ENCODE measurements at places on chromosomes 1 and 21.

DNA sequence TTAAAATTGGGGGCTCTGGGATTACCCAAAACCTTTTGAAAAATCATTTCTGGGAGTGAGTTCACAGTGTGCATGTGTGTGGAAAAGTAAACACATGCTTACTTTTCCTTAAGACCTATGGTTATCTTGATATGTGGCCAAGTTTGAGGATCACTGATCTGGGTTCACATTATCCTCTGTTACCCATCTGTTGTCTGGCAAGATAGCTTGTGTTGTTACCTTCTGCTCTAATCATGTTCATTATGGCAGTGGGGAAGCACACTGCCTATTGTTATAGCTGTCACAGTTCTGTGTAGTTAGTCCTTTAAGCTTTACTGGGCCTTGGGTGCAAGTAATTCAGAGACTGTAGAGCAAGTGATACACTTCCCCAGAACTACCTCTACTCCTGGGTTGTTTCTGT, 5.0 kb downstream of the CTBS start:
- no peak overlapping the region for H3K27ac ChIP-seq
- H3K4me1 ChIP-seq: peaks cover 24% of the 10 kb centered on the region
- H3K4me3 ChIP-seq: no peak overlapping the region
- peaks cover 84% of the 10 kb centered on the region for H3K36me3 ChIP-seq
- H3K27me3 ChIP-seq: no peaks in the 10 kb centered on the region
- ATAC-seq: no peak

DNA sequence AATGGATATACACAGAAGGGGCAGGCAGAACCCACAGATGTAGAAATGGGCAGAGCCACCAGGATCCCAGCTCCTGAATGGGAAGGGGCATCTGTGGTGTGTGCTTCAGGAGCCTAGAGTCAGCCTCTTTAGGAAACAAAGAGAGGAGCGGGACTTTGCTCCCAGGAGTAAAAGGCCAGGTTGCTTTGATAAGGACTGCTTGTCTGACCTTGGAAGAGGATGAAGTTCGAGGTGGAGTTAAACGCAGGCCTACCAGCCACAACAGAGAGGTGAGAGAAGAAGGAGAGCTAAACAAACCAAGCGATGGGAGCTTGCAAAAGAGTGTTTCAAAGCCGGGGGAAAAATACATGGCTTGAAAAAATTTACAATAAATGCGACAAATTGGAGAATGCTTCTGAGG, 49.9 kb upstream of the TMPRSS2 start:
- H3K36me3 ChIP-seq: no peaks in the 10 kb centered on the region
- no peak overlapping the region for H3K4me3 ChIP-seq
- peaks cover 4% of the 10 kb centered on the region for H3K4me1 ChIP-seq
- ATAC-seq: no peak
- H3K27ac ChIP-seq: no peak overlapping the region

- no peaks in the 10 kb centered on the region for H3K4me1 ChIP-seq
- no peaks in the 10 kb centered on the region for H3K36me3 ChIP-seq
- H3K27me3 ChIP-seq: peaks cover 37% of the 10 kb centered on the region
- H3K27ac ChIP-seq: no peak overlapping the region
- ATAC-seq: no peak
These were observed 67.9 kb downstream of the NOS1AP start for GRCh38 chr1:162137179-162137960.

- H3K4me3 ChIP-seq: no peak overlapping the region
- H3K4me1 ChIP-seq: no peaks in the 10 kb centered on the region
- no peak for ATAC-seq
- H3K27me3 ChIP-seq: no peaks in the 10 kb centered on the region
- no peak overlapping the region for H3K27ac ChIP-seq
- no peaks in the 10 kb centered on the region for H3K36me3 ChIP-seq
These were observed 142.3 kb upstream of the ZC3H11B start for GRCh38 chr1:219755234-219755633.

- H3K4me3 ChIP-seq: no peak overlapping the region
- H3K36me3 ChIP-seq: no peaks in the 10 kb centered on the region
- H3K27me3 ChIP-seq: peaks cover 3% of the 10 kb centered on the region
- no peaks in the 10 kb centered on the region for H3K4me1 ChIP-seq
These were observed 320.4 kb downstream of the RWDD3 start for GRCh38 chr1:95554408-95554807.

GRCh38 chr1:247824023-247824422, at the start of gene OR14A16:
OR14A16 (minus strand) TSS chr1:247824119; CDS start chr1:247815729, 8,390 bp downstream.
- no peaks in the 10 kb centered on the region for H3K27me3 ChIP-seq
- no peaks in the 10 kb centered on the region for H3K4me1 ChIP-seq
- no peaks in the 10 kb centered on the region for H3K36me3 ChIP-seq
- H3K27ac ChIP-seq: no peak within 1 kb of the TSS

DNA sequence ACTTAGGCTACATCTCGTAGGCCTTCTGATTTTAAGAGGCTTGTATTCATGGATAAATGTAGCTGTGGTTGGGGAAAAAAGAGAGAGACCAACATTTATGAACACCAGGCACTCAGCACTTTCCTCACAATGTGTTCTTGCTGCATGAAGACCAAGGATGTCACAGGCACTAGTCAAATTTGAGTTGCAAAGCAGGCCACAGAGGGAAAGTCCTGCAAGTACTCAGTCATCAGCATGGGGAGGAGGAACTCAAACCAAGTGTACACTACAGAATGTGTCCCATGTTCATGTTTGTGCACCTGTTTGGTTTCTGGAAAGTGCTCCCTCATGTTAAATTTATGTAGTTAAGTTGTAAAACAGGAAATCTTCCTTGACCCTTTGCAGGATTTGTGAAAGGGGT, 8.7 kb upstream of the MAP3K7CL start:
- ATAC-seq: no peak
- peaks cover 6% of the 10 kb centered on the region for H3K36me3 ChIP-seq
- H3K27ac ChIP-seq: no peak overlapping the region
- H3K4me3 ChIP-seq: no peak overlapping the region
- H3K4me1 ChIP-seq: no peaks in the 10 kb centered on the region

- H3K4me3 ChIP-seq: peak overlapping the region; percentile 63
- H3K27me3 ChIP-seq: no peaks in the 10 kb centered on the region
- peaks cover 48% of the 10 kb centered on the region for H3K4me1 ChIP-seq
These were observed 28.1 kb upstream of the RNF19B start for GRCh38 chr1:32992489-32993323.

Data from activated T-helper 17 cell treated with anti-CD3 and anti-CD28 coated beads, Interleukin-2, amount 50 U/mL, for 72 hours (primary cell).